NCI-H446 (cell line): ENCODE measurements at places on chromosomes 2 and 18.
A peak's percentile ranks its signal among the peaks of the same experiment; 100 is the strongest.

GRCh38 chr2:137333386-137334165 lies 568.2 kb downstream of the THSD7B start:
- DNase-seq, result no peak

- DNase-seq, result no peak
These were observed 21.2 kb upstream of the HNMT start for GRCh38 chr2:137942833-137943677.

DNA sequence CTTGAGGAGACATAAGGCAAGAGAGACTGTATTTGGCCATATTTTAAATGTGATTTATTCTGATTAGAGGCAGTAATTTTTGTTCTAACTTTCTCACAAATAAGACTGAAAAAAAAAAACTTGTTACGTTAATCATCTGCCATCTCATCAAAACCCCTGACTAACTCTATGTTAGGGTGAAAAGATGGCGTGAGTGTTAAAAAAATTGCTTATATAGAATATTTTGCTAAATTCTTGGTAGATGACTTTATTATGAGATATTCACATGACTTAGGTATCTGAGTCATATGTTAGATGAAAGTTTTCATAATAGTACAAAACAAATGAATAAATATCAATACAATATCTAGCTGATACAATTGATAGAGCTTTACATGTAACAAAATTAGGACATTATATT lies 1508.7 kb upstream of the TMEFF2 start:
- no peak for DNase-seq

DNA sequence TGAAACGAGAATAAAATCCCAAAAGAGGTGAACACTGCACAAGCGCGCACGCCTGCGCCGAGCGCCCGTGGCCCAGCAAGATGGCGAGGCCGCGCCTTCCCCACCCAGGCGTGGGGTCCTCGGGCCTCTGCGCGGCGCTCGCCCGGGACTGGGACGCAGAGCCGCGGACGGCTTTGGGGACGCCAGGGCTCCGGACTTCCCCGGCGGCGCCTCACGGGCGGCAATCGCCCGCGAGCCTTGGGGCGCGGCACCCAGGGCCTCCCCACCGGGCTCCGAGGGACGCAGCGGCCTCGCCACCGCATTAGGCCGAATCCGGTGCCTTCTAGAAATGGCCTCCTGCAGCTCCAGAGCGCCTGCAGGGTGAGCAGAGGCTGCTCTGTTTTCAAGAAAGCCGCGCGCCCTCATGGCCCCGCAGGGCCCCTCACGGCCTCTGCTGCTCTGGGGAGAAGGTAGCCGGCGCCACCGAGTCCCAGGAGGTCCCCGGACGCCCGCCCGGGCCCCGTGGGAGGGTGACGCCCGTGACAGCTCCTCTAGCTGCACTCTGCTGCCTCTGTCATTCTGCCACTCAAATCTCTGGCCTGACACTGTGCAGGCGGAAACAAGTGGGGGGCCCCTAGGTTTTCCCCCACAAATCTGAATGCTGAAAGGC lies 35.9 kb upstream of the POMC start:
- no peak for DNase-seq

DNA sequence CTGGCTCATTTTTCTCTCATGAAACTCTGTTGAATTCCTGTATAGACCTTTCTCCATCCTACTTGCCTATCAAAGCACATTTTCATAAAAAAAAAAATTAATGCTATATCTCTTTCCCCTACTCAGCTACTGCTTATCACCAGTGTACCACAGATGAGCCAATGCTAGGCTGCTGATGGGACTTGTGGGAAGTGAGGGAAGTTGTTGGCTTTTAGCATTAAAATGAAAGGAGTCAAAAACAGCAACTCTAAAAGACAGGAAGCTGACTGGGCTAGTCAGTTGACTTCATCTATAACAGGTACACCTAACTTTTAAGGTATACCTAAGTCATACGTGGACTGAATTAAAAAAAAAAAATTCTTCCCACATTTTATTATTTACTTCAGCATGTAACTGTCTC lies 102.1 kb downstream of the FAM117B start:
- DNase-seq, result no peak

DNA sequence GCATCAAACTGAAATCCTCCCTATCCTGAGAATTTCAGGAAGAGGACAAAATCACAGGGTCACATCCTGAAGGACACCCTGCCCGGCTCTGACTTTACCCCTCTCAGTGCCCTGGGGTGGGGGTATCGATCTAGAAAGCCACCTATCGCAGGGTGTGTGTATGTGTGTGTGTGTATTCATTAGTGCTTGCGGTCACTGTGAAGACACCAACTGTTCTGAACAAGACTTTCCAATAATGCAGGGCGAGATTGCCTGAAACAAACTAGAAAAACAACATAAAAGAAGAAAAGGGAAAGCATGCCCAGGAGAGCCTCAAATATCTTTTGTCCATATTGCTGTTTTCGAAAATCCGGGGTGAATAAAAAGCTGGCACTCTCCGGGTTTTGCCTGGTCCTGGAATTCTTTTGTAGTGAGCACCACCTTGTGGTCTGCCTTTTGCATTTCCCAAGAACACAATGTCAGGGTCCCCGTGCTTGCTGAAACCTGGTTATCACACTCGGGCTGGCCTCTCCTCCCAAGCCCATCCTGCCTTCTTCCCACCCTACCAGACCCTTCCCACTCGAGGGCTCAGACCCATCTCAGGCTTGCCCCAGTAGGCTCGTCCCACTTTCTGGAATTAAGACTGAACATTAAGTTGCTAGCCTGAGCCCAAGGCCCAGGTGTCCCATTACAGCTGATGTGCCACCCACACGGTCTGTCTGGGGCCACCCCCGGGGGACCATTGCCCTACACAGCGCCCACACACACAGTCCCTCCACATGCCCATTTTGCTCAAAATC lies 25.0 kb upstream of the COPS8 start:
- peak; percentile 69 for DNase-seq

DNA sequence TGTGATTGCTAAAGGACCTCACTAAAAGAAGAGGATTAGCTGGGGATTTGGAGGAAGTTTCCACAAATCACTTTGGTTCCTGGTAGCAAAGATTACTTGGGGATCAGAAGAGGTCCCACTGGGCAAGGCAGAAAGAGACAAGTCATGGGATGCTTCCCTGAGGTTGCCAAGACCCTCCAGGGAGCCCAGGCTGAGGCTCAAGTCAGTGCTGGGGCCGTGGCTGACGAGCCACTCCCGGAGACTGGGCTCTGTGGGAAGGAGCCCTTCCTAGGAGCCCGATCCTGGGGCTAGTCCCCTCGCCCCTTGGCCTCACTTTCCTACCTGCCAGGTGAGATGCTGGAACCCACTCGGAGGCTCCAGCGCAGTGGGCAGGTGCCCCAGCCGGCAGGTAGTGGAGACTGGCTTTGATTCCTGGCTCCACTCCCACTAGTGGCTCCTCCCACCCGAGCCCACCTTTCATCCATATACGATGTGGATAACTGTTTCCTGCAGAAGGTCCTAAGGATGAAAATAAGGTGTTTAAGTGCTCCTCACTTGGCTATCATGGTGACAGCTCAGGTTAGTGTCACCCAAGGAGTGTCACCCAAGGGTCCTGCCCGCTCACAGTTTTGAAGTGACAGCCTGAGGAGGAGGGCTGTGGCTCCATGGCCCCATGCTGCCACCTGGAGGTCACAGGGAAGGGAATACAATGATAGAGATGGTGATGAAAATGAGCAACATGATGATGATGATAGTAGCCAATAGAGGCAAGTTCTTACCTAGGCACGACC lies 100.5 kb downstream of the CAPN13 start:
- DNase-seq, result peak; percentile 72
